Ascending aorta (tissue), 2 donors: ENCODE measurements at places on chromosomes 7 and 10.

DNA sequence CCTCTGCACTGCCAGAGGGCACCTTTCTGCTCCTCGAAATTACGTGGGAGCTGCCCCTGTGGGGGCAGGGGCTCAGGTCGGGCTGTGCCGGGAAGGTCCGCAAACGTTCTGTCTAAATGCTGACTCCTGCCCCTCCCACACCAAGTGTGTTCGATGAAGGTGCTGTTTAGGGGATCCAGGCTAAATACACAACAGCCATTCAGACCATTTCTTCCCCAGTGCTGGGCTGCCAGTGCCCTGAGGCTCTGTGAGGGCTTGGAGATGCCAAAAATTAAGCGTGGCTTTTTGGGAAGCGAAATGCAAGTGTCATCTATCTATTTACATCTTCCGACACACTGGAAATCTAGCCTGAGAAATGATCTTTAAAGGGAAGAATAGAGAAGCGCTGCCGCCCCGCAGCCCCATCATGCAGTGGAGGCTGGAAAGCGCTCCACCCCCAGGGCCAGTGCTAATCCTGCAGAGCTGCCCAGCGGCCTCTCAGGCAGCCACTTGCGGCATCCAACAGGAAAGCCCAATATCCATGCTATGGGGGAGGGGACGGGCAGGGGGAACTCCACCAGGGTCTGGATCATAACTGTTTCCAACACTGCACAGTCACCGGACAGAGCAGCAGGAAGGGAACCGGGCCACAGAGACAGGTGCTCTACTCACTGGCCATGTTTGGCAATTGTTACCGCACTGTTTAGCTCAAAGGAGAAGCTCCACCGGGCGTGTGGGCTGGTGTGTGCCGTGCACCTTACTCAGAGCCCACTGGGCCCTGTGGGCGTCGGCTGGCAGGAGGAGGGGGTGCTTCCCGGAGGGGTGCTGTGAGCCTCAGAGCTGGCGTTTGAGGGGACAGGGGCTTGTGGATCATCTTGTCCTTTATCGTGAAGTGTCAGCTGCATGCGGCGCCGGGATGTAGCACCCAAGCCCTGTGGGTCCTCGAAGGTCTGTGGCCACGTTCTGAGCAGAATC is 205.5 kb downstream of the DNAJB6 start:
- no peak overlapping the region for H3K27ac ChIP-seq
- no peaks in the 10 kb centered on the region for H3K27me3 ChIP-seq
- H3K36me3 ChIP-seq = no peaks in the 10 kb centered on the region
- H3K4me3 ChIP-seq = no peak overlapping the region
- DNase-seq = no peak
- no peaks in the 10 kb centered on the region for H3K4me1 ChIP-seq

GRCh38 chr10:80161321-80162083 is 29.0 kb downstream of the PLAC9 start:
- H3K4me3 ChIP-seq = no peak overlapping the region
- H3K27ac ChIP-seq = peak overlapping the region; percentile 53
- H3K36me3 ChIP-seq = peaks cover 57% of the 10 kb centered on the region
- DNase-seq = no peak
- no peaks in the 10 kb centered on the region for H3K27me3 ChIP-seq
- peaks cover 82% of the 10 kb centered on the region for H3K4me1 ChIP-seq

- DNase-seq = peak; percentile 43
- no peaks in the 10 kb centered on the region for H3K4me1 ChIP-seq
- no peak overlapping the region for H3K27ac ChIP-seq
- no peaks in the 10 kb centered on the region for H3K27me3 ChIP-seq
Observed at GRCh38 chr7:30975256-30975899, 11.6 kb downstream of the GHRHR start.

DNA sequence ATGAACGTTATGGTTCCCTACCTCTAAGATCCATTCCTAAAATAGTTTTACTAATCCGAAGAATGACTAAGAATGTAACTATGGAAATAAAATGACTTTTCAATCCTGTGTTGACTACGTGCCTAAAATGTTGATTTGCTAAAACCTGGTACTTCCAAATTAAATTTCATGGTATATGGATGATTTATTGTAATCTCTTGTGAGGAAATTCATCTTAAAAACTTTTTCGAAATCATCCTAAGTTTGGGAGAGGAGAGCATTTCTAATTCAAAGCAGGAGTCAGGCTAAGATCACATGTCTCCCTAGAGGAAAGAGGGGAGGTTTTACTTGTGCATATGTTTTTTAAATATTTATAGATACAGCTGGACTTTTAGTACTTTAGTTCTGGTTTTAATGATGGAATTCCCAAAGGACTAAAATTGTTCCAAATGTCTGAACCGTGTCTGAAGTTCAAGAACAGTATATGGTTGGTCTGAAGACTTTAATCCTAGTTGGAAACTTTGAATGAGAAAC is 483.9 kb downstream of the AUTS2 start:
- no peaks in the 10 kb centered on the region for H3K4me1 ChIP-seq
- no peak for DNase-seq
- no peak overlapping the region for H3K4me3 ChIP-seq
- no peak overlapping the region for H3K27ac ChIP-seq

GRCh38 chr7:41241641-41242040 is 461.2 kb downstream of the INHBA start:
- H3K27ac ChIP-seq = no peak overlapping the region
- H3K4me1 ChIP-seq = no peaks in the 10 kb centered on the region
- H3K27me3 ChIP-seq = no peaks in the 10 kb centered on the region
- H3K4me3 ChIP-seq = no peak overlapping the region
- DNase-seq = no peak
